Epithelial cell of prostate (primary cell): ENCODE measurements at places on chromosomes 7 and 10.

GRCh38 chr7:30886608-30887011 is 25.0 kb upstream of the AQP1 start:
- no peak for DNase-seq

- DNase-seq = peak; percentile 53
These were observed 58.0 kb downstream of the NEBL start for GRCh38 chr10:20839141-20839540.

- DNase-seq = no peak
These were observed 1694.7 kb upstream of the LRRTM3 start for GRCh38 chr10:65231148-65231547.

DNA sequence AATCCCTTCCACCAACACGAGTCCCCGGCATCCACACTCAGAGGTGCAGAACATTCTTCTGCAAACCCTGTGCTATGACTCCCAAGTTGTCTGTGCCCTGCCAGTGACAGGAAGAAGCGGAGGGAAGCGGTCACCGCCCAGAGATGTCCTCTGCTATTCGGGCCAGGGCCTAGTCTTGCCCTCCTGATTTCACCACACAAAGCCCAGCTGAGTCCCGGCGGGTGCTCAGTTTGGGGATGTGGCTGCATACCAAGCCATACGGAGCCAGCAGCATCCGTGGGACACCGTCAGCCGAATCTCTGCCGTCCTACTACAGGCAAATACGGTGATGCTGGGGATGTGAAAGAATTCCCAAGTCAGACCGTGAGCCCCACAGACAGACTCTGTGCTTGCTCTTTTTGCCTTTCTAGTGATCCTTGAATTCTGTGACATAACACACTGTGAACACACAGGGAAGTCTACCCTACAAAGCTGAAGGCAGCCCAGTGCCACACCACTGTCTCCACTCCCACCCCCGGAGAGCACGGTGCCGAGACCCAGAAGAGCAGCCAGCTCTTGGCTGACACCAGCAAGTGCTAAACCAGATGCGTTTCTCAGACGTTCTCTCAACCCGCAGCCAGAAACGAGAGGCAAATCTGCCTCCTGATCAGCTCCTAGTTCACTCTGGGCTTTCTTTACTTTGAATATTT is 2.0 kb downstream of the STK32C start:
- DNase-seq = no peak

DNA sequence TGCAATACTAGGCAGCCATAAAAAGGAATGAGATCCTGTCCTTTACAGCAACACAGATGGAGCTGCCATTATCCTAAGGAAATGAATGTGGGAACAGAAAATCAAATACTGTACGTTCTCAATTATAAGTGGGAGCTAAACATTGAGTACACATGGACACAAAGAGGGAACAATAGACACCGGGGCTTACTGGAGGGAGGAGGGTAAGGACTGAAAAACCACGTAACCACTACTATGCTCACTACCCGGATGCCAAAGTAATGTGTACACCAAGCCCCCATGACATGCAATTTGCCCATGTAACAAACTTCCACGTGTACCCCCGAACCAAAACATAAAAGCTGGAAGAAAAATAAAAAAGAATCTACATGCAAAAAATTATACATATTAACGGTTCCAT is 587.0 kb downstream of the PARD3 start:
- no peak for DNase-seq

GRCh38 chr10:24370877-24371276 is 161.9 kb downstream of the KIAA1217 start:
- no peak for DNase-seq

- DNase-seq = no peak
These were observed 192.6 kb upstream of the LYZL2 start for GRCh38 chr10:30821994-30822692.

DNA sequence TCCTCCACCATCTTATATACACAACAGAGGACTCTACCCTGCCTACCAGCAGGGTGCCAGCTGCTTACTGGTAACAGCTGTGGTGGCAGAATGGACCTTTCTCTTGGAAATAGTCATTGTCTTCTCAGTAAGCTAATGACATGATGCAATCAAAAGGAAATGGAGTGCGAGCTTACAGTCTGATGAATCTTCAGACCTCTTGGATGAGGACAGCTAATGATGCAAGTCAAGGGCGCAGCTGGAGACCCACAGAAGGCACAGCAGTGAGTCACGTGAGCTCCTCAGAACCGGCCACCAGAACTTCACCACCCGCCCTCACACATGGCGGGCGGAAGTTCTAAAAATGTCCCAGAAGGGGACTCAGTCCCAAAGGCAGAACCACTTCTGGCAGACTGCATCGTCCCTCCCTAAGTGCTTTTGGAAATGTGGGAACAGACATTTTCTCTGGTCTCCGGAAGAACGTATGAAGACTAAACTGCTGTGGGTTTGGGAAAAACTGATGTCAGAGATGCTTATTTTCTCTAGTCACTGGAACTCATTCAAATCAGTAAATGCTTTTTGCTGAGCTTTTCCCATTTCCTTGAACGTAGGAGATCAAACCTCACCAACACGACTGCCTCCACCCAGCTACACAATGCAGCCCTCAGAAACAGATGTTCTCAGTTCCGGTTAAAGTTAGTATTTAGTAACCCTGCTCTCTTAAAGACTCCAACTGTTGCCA is 96.4 kb downstream of the FAS start:
- no peak for DNase-seq

- no peak for DNase-seq
These were observed 27.7 kb downstream of the CNPY1 start for GRCh38 chr7:155518633-155519032.

- no peak for DNase-seq
These were observed 10.3 kb downstream of the TYW1 start for GRCh38 chr7:67006965-67007364.

DNA sequence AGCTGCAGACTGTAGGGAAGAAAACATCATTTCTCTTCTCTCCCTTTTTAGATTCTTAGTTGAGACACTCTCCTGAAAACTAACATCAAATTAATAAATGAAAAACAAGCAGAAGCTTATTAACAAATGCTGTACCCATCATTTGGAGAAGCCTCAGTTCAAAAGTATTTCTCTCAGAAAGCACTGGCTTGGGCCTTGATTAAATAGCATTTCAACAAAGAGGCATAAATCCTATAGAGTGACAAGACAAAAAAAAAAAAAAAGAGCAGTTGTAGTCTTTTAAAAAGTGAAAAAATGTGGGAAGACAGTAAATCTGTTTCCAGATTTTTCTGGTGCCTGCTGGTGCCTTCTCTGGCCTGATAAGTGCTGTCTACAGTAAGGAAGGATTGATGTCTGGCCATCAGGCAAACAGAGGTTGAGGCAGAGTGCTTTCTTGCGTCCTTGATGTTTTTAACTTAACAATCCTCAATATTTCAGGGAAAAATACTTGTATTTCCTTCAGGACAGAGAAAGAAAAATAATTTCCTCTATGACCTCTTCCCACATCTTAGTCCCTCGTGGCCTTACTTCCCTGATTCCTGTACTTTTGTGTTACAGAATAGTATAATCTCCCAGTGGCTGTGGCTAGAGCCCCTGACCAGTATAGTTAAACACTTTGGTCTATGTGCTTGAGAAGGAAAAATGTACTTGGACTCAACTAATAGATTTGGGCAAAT is 300.5 kb downstream of the HGF start:
- no peak for DNase-seq

DNA sequence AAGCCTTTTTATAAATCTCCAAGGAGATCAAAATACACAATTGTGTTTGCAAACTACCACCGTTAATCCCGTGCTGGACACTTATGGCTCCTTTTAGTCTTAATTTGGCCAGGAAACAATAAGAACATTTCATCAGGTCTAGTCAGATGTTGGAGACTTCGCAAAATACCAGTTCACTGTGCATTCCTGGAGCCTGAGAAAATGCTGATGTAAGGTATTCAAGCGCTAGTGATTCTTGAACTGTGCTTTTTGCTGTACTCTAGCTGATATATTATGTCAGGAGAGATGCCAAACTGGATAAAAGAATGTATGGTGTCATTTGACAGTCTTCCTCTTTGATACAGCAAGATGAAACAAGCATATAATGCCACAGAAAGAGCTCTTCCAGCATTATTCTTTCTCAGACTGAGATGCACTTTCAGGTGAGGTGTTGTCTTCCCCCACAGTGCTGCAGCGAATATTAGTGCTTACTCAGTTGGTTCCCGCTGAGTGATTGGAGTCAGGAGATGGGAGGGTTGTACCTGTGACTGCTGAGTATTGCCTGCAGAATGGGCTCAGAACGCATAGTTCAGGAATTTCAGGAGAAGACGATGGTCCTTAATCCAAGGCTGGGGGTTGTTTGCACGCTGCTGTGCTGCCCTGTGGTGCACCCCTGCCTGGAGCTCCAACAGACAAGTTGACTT is 59.2 kb downstream of the OGDH start:
- DNase-seq = peak; percentile 10

GRCh38 chr7:29604052-29604451 is 40.4 kb downstream of the PRR15 start:
- DNase-seq = no peak

DNA sequence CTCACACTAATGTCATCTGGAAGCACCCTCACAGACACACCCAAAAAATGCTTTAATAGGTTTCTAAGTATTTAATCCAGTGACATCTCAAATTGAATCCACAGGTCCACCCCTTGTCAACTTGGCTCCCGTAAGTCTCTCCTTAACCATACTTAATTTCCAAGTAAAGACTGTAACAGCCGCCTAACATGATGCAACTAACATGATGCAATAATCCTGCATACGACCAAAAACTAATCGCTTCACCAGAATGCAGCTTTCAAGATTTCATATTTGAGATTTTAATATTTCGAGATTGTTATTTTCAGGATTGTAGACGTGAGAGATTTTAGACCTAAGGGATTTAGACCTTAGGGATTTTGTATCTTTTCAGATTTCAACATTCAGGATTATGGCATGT is 3.7 kb upstream of the HDAC9 start:
- DNase-seq = no peak

GRCh38 chr10:61942604-61943461 is 41.3 kb downstream of the ARID5B start:
- DNase-seq = no peak

DNA sequence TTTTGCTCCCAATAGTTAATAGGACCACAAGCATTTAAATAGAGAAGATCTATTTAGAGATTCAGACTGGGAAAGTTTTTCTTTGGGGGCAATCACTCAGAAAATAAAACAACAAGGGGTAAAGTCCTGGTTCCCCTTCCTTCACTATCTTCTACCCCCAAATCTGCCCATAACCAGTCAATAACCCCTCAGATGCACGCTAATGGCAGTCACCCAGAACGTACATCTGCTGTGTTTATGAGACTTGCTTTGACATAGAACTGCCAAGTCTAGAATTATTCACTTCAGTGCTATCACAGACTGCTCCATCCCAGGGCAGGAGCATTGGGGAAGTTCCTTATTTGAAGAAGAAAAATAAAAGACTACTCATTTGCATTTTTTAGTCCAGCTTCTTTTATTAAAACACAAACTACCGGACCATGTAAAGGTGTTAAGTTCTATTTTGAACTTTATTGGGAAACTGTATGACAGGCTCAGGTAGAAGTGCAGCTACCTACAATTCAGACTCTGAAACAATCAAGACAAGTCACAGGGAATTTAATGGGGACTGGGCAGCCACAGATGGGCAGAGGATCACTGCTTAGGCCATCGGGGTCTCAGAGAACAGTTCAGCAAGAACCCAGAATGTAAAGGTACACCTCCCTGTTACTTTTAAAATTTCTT is 38.4 kb downstream of the ANK3 start:
- no peak for DNase-seq

GRCh38 chr7:158353606-158354570 is 233.7 kb downstream of the PTPRN2 start:
- no peak for DNase-seq

- no peak for DNase-seq
These were observed 459.0 kb downstream of the PCDH15 start for GRCh38 chr10:54342058-54342457.

DNA sequence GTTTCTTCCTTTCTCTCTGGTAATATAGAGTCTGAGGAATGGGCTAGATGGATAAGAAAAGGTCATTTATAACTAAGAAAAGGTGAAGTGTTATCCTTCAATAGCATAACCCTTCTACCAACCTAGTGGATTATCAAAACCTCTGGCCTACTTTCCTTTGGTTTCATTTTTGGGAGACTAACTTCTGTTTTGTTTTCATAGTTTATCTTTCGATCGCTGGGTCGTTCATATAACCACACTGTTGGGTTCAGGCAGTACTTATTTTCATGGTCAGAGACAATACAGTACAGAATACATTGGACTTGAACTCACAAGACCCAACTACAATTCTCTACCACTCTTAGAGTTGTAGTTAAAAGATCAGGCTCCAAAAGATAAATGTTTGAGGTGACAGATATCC is 86.5 kb downstream of the UBE2H start:
- no peak for DNase-seq

- DNase-seq = no peak
These were observed 500.9 kb upstream of the ZMIZ1 start for GRCh38 chr10:78567680-78568455.

GRCh38 chr7:126079151-126079550 is 1149.5 kb upstream of the POT1 start:
- no peak for DNase-seq

DNA sequence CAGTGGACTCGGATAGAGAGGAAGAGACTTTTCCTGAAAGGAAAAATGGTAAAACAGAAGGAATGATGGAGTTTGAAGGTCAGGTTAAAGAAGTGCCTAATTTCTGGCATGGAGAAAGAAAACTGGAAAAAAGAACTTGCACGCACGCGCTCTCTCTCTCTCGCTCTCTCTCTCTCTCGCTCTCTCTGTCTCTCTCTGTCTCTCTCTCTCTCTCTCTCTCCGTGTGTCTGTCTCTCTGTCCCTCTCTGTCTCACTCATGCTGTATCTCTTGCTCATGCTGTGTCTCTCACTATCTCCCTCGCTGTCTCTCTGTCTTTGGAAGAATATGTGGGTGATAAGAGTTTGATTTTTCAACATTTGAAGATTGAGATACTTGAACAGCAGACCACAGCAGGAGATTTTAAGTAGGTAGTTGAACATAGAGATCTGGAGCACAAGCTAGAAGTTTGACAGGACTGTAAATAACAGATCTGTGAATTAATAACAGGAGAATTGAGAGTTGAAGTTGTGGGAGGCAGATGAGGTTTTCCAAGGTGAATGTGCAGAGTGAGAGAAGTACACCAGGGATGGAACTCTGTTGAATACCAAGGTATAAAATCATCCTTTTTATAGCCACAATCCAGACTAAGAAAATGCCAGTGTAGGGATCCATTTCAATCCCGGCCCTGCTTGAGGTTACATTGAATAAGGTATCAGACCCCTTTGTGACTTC is 33.1 kb downstream of the ADD3 start:
- no peak for DNase-seq

DNA sequence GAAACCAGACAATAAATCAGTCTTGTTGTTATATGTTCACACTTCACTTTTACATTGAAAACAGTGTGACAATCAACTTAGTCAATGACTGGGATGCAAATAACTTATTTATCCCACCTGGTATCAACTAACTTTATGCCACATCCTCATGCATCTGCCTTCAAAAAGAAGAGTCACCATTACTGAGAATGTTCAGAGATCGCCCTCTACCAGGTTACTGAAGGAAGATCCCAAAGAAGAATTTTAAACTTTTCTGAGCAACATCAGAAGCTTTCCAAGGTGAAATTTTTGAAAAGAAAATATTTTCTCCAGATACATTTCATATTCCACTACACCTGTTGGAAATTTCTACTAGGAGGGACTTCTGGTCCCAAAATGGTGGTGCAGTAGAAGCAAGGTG is 359.5 kb downstream of the PTPRN2 start:
- DNase-seq = no peak
